ENCODE measurements at places on chromosomes 2 and 18.
A peak's percentile ranks its signal among the peaks of the same experiment; 100 is the strongest.

DNA sequence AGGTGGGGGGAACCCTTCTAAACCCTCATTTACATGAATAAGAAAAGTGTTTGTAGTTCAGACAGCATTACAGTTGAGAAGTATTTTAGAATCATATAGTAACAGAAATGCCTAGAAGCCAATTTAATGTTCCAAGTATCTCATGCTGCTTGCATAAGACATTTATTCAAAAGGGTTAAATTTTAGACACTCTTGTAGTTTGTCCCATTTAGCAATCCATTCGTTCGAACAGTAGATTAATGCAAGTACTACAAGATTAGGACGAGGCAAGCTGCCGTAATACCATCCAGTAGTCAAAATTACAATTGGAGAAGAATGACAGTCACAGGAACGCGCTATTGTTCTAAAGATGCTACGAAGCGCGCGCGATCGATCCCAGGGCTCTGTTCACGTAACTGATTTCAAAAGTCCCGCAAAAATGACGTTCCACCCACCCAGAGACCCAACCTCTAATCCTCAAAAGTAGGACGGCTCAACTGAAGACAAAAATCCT is 1.2 kb downstream of the TMEM237 start:
- DNase-seq: no peak

DNA sequence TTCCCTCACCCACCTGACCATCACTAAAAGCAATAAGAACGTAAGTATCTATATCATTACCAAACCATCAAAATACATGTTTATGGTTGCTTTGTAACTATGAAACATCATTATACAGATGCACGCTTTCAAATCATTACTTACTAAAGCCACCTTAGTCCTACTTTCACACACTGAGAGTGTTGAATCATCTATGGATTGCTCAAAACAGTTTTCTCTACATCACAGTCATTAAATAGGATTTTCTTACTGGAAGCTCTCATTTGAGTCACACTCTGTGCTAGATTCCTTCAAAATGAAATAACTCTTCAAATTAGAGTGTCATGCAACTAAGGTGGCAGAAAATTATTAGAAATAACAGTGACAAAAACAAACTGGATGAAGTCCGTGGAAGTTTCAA is 878.4 kb downstream of the CPS1 start:
- DNase-seq: no peak

DNA sequence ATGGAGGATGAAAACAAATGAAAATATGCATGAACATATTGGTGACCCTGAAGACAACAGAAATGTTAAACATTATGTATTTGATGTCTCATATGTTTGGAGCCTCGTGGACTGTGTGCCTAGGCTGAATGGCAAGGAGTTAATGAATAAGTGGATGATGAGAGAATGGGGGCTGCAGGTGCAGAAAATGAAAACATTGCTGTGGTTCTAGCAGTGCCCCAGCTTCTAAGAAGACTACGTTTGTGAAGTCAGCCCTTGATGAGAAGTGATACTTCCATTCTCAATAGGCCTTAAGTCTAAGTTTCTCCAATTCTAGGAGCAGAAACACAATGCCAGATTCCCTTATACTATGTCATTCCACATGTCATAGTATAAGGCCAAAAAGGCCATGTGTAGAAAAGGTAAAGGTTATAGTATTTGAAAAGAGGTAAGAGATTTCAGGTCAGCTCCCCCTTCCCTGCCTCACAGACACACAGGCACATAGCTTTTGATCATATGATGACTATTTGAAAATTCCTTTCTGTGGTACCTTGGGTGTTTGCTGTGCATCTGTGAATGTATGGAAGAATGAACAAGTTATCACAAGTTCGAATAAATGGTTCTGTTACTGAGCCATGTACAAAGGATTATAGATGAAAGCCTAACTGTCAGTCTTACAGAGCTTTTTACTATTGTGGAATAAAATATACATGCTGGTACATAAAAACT is 280.8 kb downstream of the SETBP1 start:
- DNase-seq: no peak

GRCh38 chr18:60247103-60247502 is 125.5 kb downstream of the MC4R start:
- DNase-seq: no peak

- no peak for DNase-seq
These were observed 722.7 kb downstream of the TSN start for GRCh38 chr2:122478117-122478516.

GRCh38 chr2:54977149-54977548 is 73.1 kb downstream of the RTN4 start:
- no peak for DNase-seq

DNA sequence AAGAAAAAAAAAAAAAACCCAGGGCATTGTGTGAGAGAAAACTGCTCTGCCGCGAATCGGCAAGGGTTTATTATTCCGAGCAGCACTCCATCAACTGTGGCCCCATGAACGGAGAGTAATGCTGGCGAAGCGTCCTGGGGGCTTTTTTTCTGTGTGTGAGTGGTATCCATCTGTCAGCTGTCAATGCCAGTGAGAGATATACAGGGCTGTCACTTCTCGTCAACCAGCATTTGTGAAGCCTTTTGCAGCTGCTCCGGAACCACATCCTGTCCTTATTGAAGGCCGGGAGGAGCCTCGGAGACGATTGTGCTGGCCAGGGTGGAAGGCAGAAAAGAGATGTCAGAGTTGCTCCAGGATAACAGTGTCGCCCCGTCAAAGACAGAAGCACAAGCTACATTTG is 356.9 kb upstream of the SMIM21 start:
- no peak for DNase-seq

- peak; percentile 13 for DNase-seq
These were observed 37.7 kb downstream of the ZNF407 start for GRCh38 chr18:74635224-74635975.

GRCh38 chr2:174399171-174399570 is 3.6 kb downstream of the SCRN3 start:
- DNase-seq: no peak

DNA sequence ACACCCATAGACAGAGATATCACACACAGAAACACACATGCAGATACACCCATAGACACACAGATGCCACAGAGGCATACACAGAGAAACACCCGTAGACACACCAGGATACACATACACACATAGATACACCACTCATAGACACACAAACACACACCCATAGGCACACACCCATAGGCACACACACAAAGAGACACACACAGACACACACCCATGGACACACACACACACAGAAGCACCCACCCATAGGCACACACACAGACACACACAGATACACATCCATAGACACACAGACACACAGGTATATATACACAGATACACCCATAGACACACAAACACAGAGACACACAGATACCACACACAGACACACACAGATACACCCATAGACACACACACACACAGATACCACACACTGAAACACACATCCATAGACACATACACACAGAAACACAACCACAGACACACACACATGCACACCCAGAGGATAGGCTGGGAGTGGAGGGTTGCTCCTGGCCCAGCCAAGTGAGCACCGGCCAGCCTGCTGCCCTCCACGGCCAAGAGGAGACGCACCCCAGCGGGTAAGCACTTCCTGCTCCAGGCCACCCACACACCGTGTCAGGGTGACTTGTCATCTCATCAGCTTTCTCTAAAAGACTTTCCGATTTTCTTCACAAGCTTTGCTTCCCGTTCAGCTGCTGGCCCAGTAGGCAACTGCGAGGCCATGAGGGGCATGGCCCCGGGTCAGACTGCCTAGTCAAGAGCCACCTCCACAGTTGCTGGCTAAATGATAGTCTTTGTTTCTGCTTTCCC is 14.1 kb upstream of the CNNM3 start:
- no peak for DNase-seq

- DNase-seq: no peak
These were observed 25.1 kb downstream of the SLC39A10 start for GRCh38 chr2:195682077-195682476.

DNA sequence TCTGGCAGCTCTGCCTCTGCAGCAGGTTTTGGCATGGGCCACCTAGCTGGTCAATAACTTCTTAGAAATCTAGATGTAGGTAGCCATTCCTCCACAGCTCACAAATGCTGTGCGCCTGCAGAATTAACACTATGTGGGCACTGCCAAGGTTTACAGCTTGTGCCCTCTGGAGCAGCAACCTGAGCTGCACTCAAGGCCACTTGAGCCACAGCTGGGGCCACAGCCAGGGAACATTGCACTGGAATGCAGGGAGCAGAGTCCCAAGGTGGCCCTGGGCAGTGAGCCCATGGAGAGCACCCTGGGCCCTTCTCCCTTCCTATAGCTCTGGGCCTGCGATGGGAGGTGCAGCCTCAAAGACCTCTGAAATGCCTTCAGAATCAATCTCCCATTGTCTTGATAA is 365.3 kb downstream of the SATB2 start:
- DNase-seq: no peak

DNA sequence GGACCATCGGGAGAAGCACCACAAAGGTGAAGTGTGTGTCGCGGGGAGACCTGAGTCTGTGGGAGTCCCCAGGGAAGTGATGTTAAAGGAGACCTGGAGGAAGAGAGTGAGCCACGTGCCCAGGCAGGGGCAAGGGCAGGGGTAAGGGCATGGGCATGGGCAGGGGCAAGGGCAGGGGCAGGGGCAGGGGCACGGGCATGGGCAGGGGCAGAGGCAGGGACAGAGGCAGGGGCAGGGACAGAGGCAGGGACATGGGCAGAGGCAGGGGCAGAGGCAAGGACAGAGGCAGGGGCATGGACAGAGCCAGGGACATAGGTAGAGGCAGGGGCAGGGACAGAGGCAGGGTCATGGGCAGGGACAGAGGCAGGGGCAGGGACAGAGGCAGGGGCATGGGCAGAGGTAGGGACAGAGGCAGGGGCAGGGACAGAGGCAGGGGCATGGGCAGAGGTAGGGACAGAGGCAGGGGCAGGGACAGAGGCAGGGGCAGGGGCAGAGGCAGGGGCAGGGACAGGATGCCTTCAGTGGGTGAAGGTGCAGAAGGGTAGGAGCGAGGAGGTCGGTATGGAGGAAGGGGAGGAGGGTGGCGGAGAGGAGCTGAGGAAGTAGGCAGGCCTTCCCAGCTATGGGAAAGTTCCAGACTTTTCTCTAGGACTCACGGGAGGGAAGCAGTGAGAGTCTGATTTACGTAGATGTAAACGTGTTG is 33.3 kb downstream of the NTSR2 start:
- DNase-seq: no peak

- no peak for DNase-seq
These were observed 70.6 kb upstream of the PSMD14 start for GRCh38 chr2:161237392-161238264.

- DNase-seq: no peak
These were observed 28.2 kb upstream of the PRLH start for GRCh38 chr2:237538001-237538720.

DNA sequence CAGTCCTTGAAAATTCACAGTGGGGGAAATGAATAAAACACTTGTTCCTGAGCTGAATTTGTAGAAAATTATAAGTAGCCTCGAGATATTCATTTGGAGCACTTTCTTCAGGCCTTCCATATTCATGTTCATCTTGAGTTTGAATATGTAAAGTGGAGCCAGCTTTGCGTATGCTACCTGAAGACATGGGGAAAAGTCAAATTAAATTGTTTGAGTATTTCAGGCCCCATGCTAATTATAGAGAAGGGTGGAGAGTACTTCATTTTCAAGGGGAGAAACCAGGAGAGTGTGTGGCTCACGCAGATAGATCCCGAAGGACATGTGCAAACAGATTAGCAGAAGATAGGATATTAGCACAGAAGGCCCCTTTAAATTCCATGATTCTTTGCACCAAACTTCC is 7.7 kb downstream of the RPRM start:
- no peak for DNase-seq

GRCh38 chr18:35189510-35189909 is 51.3 kb upstream of the ZNF397 start:
- DNase-seq: no peak

GRCh38 chr2:238433941-238434845 is 7.5 kb downstream of the ASB1 start:
- DNase-seq: no peak

GRCh38 chr2:73212448-73213176 is 1.4 kb upstream of the SMYD5 start:
- peak; percentile 19 for DNase-seq

DNA sequence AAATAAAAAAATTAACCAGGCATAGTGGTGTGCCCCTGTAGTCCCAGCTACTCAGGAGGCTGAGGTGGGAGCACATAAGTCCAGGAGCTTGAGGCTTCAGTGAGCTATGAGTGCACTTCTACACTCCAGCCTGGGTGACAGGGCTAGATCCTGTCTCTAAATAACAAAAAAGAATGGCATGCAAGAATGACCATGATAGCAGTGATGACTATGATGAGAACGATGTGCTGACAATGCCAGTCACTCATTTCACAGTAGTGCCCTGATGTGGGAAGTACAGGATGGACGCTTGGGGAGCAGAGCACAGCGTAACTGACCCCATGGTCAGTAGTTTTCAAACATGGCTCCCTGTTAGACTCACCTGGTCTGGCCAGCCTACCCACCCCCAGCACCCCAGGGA is 139.1 kb downstream of the VAPA start:
- no peak for DNase-seq

- DNase-seq: peak; percentile 29
These were observed 282.9 kb upstream of the RGPD4 start for GRCh38 chr2:107543793-107544192.
